ENCODE measurements at places on chromosomes 5 and 9.

GRCh38 chr5:61675015-61675692 lies 343.1 kb downstream of the ZSWIM6 start:
- no peak for DNase-seq

DNA sequence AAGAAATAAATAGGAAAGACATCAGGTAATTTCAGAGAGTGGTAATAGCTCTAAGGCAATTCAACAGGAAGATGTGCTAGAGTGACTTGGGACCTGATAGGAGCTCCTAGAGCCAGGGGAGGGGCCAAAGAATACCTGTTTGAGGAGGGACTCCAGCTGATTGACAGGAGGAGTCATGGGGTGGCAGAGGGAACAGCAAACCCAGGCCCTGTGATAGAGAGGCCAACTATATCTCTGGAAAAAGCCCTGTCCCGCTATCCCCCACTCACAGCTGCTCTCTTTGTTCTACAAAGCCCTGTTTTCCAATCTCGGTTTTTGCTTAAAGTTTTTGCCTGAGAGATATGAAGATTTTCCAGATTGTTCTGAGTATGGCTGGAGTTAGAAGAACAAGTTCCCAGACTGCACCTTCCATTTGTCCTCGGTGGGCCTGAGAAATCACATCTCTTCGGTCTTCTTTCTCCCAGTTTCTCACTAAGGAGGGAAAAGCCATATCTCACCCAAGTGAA lies 9.0 kb upstream of the NSD1 start:
- DNase-seq: no peak

DNA sequence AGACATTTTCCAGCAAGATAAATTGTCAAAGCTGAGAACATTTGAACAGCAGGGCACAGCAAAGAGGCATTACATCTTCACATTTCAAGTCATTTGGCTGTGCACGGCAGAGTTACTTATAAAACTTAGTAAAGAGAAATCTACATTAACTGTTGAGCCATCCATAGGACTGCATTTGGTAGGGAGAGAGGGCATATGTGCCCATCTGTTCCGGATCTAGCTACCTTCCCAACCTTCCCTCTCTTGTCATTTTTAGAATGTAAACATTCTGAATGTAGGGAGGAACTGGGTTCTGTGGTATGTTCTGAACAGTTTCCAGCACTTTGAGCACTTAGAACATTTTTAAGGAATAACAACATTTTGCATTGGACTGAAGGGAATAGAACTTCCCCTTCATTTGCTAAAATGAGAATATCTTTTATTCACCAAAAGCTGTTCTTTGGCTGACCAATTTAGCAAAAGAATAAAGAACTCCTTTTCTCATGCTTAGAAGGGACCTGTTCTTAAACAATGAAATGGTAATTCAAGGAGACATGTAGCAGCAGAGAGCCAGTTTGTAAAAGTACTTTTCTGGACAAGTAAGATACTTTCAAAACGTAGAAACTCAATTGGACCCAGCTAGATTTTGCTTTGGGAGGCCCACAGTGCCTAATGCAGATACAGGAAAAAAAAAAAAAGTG lies 104.4 kb downstream of the CETN3 start:
- DNase-seq: no peak

DNA sequence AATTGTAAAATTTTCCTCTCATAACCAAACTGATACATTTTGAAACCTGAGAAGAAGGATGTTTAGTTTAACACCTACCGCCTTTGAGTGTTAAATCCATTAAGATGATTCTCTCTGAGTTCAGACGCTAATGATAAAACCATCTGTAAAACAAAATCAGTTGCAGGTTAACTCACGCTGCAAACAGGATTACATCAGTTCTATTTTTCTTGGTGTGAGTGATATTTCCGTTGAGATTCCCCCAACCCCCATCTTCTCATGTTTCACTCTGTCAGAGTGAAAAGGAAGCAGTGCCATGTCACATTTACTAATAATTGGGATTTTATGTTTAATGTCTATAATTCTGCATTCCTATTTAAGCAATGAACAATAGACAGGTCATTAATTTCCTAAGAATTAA lies 146.5 kb downstream of the FANCC start:
- DNase-seq: no peak

- DNase-seq: no peak
Observed at GRCh38 chr9:2469681-2470221, 151.8 kb upstream of the VLDLR start.

GRCh38 chr5:178074266-178074952 lies 38.9 kb upstream of the N4BP3 start:
- no peak for DNase-seq

DNA sequence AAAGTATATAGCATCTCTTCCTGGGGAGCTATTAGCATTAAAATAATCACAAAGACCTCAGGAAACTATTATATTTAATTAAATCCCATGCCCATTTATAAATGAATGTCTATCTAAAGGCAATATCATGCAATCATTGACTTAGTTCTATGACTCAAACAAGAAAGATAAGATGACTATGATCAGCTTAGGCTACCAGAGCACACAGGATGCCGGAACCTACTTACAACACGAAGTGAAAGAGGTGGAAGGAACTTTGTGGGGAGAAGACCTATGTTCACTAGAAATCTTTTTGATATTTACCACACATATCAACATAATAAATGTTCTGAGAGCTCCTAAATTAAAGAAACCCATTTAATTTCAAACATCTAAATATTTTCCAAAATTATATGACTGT lies 344.2 kb upstream of the CYLC2 start:
- no peak for DNase-seq

DNA sequence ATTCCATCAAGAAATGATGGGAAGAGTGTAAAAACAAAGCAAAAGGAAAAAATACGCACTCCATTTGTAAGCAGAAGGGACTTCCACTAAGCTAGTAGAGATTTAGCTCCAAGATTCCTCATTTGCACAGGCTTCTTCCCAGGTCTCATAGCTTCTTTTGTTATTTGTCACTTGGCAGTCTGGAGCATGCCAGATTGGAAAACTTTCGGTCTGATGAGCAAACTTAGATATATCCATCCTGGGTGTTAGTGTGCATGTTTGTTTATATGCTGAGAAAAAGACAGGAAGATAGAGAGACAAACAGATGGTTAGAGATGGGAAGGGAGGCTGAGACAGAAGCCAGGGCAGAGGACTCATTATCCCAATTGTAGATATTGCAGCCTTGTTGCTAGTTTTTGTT lies 1644.5 kb upstream of the NUDT12 start:
- no peak for DNase-seq

GRCh38 chr5:139912804-139913203 lies 117.2 kb downstream of the PSD2 start:
- no peak for DNase-seq

DNA sequence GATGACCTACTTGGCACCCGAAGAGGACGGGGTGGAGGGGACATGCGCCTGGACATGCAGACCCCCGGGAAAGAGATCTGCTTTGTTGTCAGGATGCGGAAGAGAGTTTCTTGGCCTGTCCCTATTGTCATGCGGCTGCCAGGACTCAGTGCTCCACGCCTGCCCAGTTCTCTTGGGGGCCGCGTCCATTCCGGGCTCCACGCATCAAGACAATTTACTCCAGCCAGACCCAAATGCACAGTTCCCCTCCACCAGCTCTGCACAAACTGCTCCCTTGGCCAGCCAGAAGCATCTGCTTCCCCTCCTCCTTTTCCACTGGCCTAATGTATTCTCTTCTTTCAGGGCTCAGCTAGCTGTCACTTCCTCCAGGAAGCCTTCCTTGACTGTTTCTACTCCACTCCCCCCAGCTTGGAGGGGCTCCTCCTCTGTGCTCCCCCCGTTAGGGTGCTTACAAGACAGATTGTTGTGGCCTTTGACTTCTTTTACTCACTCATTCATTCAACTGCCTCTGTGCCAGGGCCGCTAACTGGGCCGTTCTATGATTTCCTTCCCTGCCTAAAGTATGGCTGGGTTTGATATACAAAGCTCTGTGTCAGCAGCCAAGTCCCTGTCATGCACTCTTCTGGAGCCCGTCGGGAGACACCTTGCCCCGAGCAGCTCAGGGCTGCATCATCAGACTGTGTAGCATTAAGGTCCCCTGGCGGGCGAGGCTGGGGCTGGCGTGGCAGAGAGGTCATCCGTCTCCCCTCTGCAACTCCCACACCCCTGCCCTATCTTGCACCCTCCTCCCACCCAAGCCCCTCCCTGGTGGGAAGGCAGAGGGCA lies 6.6 kb downstream of the FIBCD1 start:
- no peak for DNase-seq

GRCh38 chr9:124766815-124767554 lies 4.1 kb downstream of the NR6A1 start:
- DNase-seq: no peak

- no peak for DNase-seq
Observed at GRCh38 chr5:127887282-127887681, 184.1 kb downstream of the CCDC192 start.

GRCh38 chr5:133265257-133265656 lies 213.4 kb downstream of the HSPA4 start:
- DNase-seq: no peak

- no peak for DNase-seq
Observed at GRCh38 chr5:58043032-58043945, 416.6 kb downstream of the PLK2 start.

GRCh38 chr9:92426501-92427145 lies 2.4 kb upstream of the OMD start:
- no peak for DNase-seq

DNA sequence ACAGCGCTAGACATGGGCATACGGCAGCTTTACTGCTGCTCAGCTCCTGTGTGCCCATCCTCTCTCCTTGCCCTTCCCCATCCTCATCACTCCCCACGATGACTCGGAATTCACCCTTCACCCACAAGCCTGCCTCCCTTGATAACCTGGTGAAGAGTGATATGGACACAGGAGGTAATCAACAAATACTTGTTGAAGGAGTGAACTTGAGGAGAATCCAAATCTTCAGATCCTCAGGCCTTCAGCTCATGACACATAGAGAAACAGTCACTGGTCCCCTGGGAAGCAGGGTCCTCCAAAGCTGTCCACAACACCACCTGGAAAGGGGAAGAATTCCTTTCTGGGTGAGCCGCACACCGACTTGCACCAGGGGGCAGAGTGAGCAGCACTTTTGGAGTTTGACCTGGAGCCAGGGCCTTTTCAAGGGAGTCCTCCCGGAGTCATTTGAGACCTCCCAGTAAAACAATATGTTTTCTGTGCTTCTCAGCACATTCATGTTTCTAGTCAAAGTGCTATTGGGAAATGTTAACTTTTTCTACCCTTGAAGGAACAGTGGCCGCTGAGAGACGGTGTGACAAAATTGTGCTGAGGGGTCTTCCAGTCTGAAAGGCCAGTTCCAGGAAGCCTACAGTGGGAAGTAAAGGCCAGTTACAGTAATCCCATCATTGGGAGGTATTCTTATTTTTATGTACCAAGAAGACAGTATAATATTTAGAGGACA lies 332.3 kb downstream of the CWC27 start:
- no peak for DNase-seq

GRCh38 chr5:174596429-174596828 lies 128.0 kb upstream of the MSX2 start:
- DNase-seq: no peak

GRCh38 chr5:103951776-103952175 lies 389.2 kb upstream of the NUDT12 start:
- DNase-seq: no peak

- no peak for DNase-seq
Observed at GRCh38 chr5:94218374-94218773, 400.0 kb downstream of the KIAA0825 start.

GRCh38 chr5:128237000-128237399 lies 153.4 kb downstream of the SLC12A2 start:
- DNase-seq: no peak

All from activated T-helper 1 cell treated with Interleukin-2 at 50 U/mL for 16 hours (primary cell).